Ascending aorta (tissue), 2 donors: ENCODE measurements at places on chromosomes 2 and 18.

GRCh38 chr2:65918760-65919187 lies 486.4 kb upstream of the SPRED2 start:
- DNase-seq = no peak

- DNase-seq = no peak
Measured at GRCh38 chr2:149653831-149654445, 66.4 kb upstream of the MMADHC start.

GRCh38 chr2:75462206-75462605 lies 98.5 kb downstream of the EVA1A start:
- no peak for DNase-seq

- no peak for DNase-seq
Measured at GRCh38 chr18:33152376-33152775, 288.1 kb downstream of the CCDC178 start.

GRCh38 chr18:24885276-24885675 lies 424.8 kb downstream of the HRH4 start:
- DNase-seq = no peak

DNA sequence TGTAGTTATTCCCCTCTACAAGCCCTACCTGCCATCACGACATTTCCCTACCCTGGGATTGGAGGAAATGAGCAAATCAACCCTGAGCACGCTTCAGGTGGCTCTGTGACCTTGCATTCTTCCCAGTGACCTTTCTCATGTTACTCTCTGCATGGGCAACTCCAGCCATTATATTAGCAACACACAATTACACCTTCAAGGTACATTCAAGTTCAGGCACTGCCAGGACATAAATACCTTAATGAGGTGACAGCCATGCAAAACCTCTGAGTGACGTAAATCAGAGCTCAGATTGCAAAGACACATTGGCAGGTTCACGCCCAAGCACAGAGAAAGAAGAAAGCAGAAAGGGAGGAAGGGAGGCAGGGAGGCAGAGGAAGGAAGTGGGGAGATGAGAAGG lies 68.7 kb upstream of the ALK start:
- no peak for DNase-seq

GRCh38 chr2:23698721-23699579 lies 228.0 kb downstream of the ATAD2B start:
- DNase-seq = no peak

GRCh38 chr2:161954103-161954502 lies 119.9 kb downstream of the DPP4 start:
- DNase-seq = no peak

GRCh38 chr2:11559786-11560155 lies 25.9 kb downstream of the GREB1 start:
- DNase-seq = peak; percentile 25

DNA sequence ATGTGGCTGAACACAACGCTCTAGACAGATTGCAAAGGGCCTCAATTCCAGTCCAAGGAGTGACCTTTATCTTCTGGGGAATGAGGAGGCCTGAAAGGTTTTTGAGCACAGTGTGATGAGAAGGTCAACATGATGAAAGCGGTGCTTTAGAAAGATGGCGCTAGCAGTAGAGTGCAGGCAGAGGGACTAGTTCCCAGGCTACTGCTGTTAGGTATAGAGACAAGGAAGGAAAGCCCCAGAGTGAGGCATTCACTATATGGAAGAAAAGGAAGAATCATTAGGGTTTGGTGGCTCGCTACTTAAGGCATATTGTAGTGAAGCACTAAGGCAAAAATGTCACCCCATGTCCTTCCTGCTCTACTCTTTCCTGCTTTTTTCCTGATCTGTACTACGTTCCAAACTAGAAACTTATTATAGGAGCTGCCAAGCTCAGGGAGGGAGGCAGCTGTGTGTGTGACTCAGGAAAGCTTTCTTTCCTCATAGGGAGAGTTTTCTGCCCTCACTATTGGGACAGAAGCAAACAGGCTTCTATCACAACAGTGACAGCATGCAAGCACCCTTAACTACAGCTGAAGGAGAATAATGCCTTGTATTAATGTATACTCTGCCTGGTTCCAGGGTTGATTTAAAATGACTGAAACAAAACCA lies 160.8 kb upstream of the CAVIN2 start:
- DNase-seq = no peak

- no peak for DNase-seq
Measured at GRCh38 chr18:52936931-52937330, 596.9 kb downstream of the DCC start.

DNA sequence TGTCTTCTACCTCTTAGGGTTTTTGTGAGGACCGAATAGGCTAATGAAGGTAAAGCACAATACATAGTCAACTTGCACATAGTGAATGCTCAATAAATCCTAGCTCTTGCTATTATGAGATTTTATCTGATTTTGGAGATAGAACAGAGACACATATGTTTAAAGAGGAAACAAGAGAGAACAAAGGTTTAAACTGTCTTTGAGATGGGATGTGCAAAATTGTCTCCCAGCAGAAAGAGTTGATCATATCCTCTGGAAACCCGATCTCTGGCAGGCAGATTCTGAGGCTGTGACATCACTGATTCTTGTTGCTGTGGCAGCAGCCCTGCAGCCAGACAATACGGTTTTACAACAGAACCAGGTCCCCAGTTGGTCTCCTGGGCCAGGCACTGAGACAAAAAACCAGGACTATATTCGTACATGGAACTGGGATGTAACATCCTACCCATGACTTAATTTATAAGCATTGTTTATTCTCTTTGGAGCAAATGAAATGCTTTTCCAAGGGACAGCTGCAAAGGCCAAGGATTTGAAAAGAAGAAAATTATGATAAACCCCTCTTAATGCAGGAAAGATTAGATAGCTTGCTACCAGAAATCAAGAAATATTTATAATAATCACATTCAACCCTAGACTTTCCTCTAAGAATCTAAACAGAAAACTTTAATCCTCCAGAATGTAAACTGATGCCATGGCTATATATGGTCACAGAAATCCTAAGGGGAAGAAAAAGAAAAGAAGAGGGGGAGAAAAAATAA lies 80.2 kb downstream of the SLC8A1 start:
- peak; percentile 69 for DNase-seq

GRCh38 chr2:239811806-239812560 lies 213.2 kb downstream of the NDUFA10 start:
- DNase-seq = peak; percentile 50

DNA sequence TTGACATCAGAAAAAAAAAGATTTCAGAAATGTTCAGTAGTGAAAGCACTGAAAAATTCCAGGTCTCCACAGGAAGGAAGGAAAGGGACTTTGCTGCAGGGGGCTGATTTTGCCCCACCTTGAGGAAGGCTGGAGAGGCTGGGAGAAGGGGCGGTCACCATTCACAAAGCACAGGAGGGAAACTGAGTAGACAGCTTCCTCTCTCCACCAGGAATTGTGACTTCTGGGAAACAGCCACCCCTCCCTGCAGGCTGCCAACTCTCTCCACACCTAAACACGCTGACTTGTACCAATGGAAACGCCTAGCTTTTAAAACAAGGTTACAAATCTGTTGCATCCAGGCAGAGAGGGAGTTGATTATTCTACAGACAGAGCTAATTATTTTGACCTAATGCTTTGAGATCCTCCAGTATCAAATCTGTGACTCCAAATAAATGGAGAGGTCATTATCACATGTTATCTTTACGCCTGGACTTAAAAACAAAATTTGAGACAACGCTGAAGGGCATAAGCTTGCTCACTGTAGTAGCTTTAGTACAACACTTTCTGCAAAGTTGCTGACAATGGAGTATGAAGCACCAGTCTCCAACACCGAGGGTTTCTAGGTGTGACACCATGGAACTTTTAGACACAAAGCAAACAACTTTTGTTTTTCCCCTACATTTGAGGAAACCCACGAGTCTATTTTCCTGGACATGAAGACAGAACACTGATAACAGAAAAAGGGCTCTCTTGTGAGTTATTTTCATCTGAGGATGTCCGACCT lies 42.7 kb downstream of the EPHA4 start:
- DNase-seq = no peak

DNA sequence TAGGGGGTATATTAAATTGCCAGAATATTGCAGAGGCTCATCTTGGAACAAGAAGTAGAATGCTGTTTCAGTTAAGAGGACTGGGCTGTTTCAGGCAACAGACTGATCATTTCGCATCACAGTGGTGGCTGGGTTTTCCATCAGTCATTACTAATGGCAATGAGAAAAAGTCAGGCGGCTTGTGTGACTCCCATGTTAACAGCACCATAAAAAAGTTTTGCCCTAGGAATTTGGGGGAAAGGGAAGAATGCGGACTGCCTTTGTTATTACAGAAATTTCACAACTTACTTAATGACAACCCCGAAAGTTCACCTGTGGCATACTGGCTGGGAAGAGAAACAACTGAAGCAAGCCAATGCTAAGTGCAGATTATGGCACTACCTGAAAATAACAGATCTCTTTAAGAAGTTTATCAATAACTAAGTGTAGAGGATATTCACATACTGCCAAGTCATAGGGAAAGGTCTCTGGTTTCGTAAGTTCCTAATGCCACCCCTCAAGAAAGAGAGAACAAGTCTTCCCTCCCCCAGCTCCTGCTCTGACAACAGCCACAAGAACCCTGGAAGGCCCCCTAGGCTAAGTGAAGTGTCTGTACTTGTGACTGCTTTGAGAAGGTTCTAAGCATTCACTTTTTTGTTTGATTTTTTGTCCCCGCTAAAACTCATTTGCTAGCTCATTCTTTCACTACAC lies 40.5 kb upstream of the AP1S3 start:
- no peak for DNase-seq

GRCh38 chr2:43572244-43572643 lies 23.6 kb downstream of the THADA start:
- DNase-seq = no peak

DNA sequence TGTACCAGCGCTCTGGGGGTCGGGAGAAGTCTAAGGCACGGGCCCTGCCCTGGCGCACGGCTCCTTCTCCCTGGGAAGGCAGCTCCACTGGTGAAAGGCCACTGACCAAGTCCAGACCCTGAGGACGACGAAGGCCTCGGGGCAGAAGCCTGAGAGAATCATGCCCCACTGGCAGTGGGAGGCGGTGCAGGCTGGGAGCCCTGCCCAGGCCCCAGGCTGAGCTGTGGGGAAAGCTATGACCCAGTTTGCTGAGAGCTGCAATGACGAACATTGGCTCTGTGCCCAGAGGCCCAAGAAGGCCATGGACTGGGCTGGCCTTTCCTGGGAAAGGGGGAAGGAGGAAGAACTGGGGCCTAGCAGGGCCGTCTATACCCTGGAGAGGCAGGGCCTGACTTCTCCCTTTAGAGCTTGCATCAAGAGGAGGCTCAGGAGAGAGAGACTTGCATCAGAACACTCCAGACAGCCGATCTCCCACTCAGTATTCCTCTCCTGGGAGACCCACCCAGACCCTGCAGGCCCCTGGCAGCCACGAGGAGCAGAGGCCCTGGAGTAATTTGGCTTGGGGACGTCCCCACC lies 32.9 kb downstream of the HS1BP3 start:
- DNase-seq = peak; percentile 94

- no peak for DNase-seq
Measured at GRCh38 chr2:74499267-74499939, at the start of gene LBX2. Gene LBX2 (minus strand): TSS chr2:74499603. CDS start chr2:74499537, 66 bp downstream.

GRCh38 chr2:160096409-160096808 lies 34.0 kb upstream of the PLA2R1 start:
- DNase-seq = no peak

- DNase-seq = no peak
Measured at GRCh38 chr2:212180408-212181083, 358.1 kb downstream of the ERBB4 start.

DNA sequence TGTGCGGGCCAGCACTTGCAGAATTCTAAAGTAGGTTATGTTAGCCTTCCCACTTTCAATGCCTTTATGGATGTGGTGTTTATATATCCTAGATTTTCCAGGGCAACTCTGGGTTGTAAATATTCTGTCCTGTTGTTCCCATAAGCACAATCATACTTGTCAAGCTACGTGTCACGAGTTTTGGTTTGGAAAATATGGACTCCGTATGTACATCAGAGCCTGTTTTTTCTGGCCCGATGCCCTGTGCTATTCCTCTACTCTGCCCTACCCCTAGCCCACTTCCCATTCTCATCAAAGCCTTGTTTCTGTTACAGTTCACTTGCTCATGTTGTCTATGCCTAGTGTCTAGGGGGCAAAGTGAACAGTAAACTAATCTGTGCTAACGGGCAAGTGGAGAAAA lies 27.0 kb upstream of the ZEB2 start:
- DNase-seq = no peak

GRCh38 chr2:55883357-55883756 lies 40.2 kb downstream of the EFEMP1 start:
- no peak for DNase-seq

- no peak for DNase-seq
Measured at GRCh38 chr2:102315921-102316320, 4.6 kb downstream of the IL1RL1 start.

DNA sequence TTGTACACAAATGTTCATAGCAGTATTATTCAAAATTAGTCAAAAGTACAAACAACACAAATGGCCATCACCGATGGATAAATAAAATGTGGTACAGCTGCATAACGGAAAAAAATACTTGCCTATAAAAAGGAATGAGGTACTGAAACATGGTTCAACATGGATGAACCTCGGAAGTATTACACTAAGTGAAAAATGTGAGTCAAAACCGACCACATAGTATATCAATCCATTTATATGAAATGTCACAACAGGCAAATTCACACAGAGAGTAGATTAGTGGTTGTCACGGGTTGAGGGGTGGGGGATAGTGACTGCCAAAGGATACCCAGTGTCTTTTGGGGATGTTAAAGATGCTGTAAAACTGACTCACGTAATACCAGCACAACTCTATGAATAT lies 3.5 kb downstream of the SS18 start:
- no peak for DNase-seq

DNA sequence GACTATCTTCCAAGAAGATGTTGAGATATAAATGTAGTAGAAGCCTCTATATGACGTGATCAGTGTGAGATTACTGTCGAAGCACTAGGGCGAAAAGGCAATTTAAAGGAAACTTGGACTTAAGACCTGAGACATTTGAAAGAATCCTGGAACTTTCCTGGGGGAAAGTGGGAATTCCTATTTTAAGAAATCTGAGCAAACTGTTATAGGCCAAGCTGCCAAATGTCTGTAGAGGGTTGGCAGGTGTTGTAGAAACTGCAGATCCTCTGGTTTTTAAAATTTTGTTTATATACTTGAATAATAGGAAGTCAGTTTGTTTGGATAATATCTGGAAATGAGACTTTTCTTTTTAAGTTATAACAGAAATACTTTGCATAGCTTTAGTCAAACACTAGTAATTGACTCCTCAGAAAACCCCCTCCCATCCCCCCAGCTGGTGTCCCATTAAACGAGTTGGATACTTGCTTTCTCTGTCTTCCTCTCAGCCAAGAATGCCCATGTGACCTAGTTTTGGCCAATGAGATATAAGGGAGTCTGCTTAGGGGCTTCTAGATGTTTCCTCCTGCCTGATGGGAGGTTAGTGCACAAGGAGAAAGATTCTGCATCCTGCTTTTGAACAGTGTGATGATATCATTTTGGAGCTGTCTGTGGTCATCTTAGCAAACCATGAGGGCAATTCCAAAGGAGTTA lies 61.2 kb downstream of the MOGAT1 start:
- DNase-seq = no peak

- no peak for DNase-seq
Measured at GRCh38 chr2:63628403-63628942, 39.7 kb downstream of the MDH1 start.

- peak; percentile 65 for DNase-seq
Measured at GRCh38 chr2:231483398-231484329, 19.4 kb upstream of the NCL start.

- DNase-seq = no peak
Measured at GRCh38 chr2:191686729-191687128, 8.8 kb downstream of the NABP1 start.
